GM19239 (cell line): ENCODE measurements at places on chromosomes 2 and 18.

DNA sequence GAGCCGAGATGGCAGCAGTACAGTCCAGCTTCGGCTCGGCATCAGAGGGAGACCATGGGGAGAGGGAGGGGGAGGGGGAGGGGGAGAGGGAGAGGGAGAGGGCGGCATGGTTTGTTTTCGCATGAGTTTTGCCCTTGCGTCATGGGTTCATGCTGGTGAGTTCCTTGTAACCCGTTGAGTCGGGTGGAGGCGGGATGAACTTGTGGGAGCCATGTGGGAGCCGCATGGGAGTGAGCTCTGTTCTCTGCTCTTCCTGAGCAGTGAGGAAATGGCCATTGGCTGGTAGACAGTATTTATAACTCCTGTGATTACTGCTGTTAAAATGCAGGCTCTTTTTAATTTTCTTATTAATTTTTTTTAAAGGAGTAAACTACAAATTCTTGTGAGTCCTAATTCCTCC, 108.0 kb downstream of the CEP192 start:
- no peak for DNase-seq

DNA sequence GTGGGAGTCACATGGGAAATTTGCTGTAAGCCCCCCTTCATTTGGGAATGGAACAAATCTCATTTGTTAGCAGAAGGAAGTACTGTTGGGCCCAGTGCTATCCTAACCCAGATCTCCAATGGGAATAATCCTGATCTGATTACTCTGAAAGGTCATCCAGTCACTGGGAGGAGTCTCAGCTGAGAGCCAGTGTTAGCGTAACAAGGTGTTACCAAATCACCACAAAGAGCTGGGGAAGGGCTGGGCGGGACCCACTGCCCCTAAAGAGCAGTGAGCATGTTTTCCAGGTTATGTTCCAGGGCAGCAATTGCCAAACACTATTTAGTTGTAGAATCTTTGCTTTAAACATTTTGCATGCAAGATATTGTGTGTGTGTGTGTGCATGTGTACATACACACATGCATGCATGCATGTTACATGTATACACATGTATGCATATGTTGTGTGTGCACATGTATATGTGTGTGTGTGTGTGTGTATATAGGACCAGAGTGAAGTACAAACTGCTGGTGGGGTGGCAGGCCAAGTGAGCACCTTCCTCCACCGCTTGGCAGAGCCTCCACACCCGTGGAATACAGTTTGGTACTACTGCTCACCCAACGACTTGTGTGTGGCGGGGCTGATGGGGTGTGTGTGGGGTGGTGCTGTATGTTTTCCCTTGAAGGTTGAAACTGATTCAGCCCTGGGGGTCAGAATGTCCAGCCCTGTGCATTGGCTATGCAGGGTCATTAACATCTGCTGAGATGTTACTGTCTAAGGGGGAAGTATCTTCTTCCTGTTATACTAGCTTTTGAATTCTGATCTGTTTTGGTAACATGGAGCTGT, 15.2 kb downstream of the INPP5D start:
- no peak for DNase-seq

DNA sequence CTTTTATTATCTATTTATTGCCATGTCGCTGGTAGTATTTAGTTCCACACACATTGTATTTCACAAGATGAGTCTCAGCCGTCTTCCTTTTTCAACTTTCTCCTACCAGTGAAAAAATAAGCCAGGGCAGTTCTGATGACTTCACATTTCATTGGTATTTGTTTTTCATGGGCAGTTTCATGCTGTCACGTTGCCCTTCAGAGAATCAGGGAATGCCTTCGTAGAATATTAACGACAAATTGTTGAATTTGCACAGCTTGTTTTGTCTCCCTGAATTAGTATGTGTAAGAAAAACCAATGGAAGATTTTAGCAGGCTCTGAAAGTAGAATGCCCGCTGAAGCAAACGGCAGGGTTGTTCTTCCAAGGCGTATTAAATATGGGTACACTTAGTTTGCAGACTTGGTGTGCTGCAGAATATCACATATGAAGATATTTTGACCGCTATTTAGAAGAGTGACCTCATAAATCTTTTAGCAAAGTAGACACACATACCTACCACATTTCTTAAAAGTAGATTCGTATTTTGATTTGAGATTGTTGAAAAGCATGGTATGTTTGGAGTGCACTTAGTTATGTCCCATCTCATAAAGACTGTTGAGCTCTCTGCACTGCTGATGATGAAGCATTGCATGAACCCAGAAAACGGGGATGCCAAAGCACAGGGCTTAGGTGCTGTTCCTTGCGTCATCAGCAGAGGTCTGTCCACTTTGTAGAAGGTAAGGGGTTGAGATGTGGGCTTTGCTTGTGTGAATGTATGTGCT, 2.9 kb downstream of the NEDD4L start:
- no peak for DNase-seq

DNA sequence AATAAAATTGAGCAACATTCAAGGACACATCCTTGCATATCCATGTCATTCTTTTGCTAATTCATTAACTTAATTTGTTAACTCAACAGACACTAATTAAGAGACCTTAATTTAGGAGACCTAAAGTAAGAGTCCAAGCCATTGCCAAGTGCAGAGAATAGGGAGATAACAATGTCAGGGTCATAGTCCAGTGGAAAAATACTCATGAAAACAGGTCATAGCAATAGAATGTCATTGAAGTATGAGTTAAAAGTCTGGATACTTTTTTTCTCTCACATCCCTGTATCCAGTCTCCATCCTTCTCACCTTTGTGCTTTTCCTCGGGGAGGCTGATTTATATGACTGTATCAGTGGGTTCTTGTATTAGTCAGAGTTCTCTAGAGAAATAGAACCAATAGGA, 26.6 kb upstream of the DPP4 start:
- DNase-seq, result no peak

- no peak for DNase-seq
These were observed 209.4 kb upstream of the TRIB2 start for GRCh38 chr2:12507295-12507694.

DNA sequence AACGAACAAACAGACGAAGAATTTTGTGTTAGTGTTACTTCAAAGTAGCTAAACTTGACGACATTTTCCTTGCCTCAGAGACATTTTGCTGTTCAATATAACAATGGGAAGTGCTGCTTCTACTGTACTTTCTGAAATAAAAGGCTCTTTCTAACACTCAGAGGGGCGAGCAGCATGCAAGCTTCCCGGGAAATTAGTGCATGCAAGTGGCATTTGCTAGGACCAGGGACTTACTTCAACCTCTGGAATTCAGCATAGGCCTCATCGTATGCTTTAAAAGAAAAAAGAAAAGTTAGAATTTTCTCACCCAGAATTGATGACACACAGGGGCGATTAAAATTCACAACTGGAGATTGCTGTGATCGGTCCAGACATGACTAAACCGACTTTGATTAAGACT, 62.5 kb upstream of the LPIN2 start:
- DNase-seq, result no peak

DNA sequence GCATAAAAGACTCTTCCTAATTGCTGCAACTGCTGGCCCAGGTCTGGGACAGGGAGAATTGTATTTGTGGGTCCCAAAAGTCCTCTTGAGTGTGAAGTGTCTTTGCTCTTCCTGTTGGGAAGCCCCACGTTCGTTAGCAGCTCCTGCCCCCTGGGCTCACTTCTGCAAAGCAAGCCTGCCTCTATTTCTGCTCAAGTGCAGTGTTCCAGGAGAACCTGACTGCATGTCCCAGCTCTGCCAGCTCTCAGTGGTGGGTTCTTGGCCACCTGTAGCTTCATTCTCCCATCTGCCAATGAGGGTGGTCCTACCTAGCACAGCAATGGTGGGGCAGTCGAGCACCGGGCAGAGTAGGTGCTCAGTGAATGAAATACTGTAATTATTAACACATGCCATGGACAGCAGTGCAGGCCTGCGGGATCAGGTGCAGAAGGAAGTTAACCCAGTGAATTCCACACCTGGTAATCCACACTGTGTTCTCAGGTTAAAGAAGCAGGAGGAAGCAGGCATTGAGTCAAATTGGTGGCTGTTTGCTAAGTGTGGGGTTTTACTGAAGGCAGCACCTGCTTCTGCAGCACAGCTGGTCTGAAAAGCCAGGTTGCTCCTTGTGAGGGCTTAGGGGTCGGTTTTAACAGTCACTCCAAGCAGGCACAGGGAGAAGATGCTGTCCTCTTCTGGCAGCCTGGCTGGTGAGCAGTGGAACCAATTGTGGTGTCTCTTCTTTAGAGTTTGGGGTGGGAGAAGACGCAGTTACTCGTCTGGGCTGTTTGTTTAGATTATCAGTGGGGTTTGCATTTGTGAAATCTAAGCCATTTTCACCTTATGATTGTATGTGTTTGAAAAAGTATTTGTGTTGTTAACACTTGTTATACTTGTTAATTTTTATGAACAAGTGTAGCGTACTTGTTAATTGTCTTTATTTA, 54.3 kb downstream of the DGKD start:
- no peak for DNase-seq

GRCh38 chr18:63444580-63444979, 22.3 kb upstream of the VPS4B start:
- no peak for DNase-seq

DNA sequence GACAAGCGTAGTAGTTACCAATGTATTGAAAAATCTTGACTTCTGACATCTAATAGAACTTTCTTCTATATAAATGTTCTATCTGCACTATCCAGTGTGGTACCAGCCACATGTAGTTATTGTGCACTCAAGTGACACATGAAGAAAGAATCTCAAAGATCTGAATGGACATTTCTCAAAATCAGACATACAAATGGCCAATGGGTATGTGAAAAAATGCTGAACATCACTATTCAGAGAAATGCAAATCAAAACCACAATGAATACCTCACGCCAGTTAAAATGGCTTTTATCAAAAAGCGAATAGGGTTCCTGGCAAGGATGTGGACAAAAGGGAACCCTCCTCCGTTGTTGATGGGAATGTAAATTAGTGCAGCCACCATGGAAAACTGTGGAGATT, 37.5 kb upstream of the SMCHD1 start:
- DNase-seq, result no peak

DNA sequence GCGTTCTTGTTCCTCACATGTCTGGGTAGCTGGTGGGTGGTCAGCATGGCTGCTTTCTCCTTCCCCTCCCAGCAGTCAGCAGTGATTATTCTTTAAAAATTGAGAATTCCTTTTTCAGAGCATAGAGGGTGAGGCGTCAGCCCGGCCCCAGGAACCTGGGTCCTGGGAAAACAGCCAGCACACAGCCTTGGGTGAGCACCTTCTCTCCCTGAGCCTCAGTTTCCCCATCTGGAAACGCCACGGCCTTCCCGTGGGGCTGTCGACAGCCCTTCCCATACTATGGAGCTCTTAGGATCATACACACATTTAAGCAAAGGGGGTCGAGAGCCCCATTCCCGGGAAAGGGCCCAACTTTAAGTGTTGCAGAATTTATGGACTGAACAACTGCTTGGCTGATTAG, 73.5 kb downstream of the SH3RF3 start:
- no peak for DNase-seq

GRCh38 chr2:120539937-120540718, 194.2 kb downstream of the INHBB start:
- DNase-seq, result no peak

GRCh38 chr2:102107741-102108070, 34.8 kb upstream of the IL1R1 start:
- no peak for DNase-seq

GRCh38 chr2:222526480-222527277, 102.3 kb downstream of the SGPP2 start:
- DNase-seq, result no peak

- DNase-seq, result no peak
These were observed 15.3 kb downstream of the SEH1L start for GRCh38 chr18:12963069-12963468.

DNA sequence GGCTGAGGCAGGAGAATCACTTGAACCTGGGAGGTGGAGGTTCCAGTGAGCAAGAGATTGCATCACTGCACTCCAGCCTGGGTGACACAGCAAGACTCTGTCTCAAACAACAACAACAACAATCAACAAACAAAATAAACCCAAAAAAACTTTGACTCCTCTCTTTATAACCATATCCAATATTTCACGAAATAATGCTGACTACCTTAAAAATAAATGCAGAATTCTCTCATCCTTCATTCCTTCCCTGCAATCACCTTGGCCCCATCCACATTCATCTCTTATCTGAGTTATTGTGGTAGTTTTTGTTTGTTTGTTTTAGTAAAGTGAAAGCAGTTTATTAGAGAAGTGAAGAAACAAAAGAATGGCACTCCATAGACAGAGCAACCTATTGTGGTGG, 3.2 kb downstream of the PTPRN start:
- DNase-seq, result no peak

DNA sequence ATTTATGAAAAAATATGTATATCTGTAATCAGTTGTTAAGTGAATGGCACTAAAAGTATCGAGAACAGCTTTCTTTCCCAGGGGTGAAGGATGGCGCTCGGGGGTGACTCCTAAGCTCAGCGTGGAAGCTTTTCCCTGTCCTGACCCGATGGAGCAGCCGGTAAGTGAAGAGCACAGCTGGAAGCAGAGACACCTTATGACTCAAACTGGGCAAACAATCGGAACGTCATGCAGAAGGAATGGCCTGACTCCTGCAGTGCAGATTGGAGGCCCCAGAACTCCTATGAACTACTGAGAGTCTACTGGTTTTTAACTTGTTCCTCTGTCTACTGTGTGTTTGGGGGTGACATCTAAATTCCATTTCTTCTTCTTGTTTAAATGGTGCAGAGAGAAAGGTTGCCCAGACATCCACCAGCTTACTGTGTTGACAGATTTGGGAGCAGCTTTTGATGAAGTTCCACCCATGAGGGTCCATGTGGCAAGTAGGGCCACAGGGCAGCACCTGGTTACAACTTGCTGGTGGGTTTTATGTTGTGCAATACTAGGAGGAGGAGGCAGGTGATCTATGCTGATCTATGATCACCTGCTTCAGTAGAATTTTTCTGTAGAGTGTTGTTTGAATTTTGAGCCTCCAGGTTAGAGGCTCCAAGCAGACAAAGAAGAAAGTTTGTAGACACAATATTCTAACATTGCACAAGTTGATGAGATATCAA, 52.8 kb upstream of the TMEM182 start:
- no peak for DNase-seq

DNA sequence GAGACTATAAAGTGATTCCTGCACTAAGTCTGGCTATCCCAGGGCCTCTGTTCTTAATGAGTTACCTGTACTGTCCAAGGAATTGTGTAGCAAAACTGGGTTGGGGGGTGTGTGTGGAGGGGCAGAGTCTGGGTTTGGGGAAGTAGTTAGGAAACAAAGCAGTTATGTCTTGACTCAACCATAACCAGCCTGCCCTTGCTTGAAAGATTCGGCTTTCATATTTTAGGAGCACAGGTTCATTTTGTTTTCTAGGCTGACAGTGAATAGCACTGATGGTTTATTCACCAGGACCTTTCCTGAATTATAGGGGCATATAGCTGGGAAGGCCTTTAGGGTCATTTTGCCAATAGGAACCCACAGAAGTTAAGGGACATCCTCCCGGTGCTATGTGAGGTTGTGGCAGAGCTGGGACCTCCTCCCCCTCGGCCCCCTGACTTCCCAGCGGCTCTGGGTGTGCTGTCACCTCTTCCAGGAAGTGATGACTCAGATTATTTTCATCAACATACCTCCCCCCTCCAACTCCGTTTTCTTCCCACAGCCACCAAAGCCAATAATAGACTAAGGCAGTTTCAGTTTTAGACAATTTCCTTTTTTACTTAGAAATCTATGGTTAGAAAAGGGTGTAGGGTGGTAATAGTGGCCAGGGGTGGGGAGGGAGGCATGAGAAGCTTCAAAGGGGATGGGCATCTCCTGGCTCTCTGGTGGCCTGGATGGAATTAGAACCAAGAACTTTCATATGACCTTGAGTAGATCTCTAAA, 44.8 kb downstream of the SETBP1 start:
- peak; percentile 20 for DNase-seq
